ENCODE measurements at places on chromosomes 13 and 19. TPM values are rescaled to one million over a fixed set of nuclear protein-coding genes. Genes with fewer than 3 reads are reported as not detected.

DNA sequence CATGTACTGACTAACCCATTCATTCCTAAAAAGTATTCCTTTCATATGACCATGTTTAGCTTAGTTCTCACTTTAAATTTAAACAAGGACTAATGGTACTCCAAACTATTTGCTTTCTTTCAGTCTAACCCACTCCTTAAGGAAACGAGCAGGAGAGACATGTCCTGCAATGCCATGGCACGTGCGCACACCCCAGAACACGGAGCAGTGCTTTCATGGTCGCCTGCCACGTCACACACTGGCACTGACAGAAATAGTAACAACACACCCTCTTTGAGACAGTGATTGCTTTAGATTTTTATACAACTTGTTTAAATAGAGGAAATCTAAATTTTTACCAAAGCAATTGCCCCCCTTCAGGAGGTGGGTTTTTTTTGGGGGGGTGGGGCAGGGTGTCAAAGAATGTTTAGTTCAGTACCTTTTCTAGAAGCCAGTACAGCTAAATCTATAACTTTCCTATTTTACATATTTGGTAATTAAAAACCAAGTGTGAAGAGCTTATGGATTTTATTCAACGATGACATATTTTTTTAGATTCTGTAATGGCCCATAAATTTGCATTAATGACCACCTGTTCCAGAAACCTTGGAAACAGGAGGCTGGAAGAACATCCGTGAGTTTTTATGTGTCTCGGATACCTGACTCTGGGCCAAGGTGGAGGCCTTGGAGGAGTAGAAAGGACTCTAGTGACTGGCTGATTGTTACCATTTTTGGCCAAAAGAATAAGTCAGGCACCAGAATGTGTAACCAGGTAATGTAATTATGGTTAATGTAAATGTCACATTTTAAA lies 247.1 kb downstream of the DCT start:
- no peak for DNase-seq

GRCh38 chr19:12790628-12791344 lies 500 bp upstream of the JUNB start:
- peak; percentile 40 for DNase-seq

- peak; percentile 21 for DNase-seq
Observed at GRCh38 chr19:7294558-7295212, 471 bp upstream of the INSR start.

GRCh38 chr19:55544014-55544413 lies 1.3 kb downstream of the SBK3 start:
- DNase-seq: no peak

ZSCAN1 gene
- not detected for total RNA-seq

KLHL26 gene
- 13.2 TPM for total RNA-seq

Data from activated CD8-positive, alpha-beta T cell treated with anti-CD3 and anti-CD28 coated beads, Interleukin-2, amount 10 ng/mL, durations not matched to agents 7 days and 5 days (primary cell).